HFFc6 (cell line): ENCODE measurements at places on chromosomes 13 and 19.
A peak's percentile ranks its signal among the peaks of the same experiment; 100 is the strongest.

- peaks cover 9% of the 10 kb centered on the region for H3K4me1 ChIP-seq
- peak within 1 kb of the TSS; percentile 100 for H3K4me3 ChIP-seq
- peak within 1 kb of the TSS; percentile 97 for H3K27ac ChIP-seq
- DNase-seq = no peak
These were observed at the start of gene ATP7B for GRCh38 chr13:52010890-52011631. Gene ATP7B, minus strand, starts transcription at chr13:52011450. Its CDS starts 113 bp downstream, at chr13:52011337.

DNA sequence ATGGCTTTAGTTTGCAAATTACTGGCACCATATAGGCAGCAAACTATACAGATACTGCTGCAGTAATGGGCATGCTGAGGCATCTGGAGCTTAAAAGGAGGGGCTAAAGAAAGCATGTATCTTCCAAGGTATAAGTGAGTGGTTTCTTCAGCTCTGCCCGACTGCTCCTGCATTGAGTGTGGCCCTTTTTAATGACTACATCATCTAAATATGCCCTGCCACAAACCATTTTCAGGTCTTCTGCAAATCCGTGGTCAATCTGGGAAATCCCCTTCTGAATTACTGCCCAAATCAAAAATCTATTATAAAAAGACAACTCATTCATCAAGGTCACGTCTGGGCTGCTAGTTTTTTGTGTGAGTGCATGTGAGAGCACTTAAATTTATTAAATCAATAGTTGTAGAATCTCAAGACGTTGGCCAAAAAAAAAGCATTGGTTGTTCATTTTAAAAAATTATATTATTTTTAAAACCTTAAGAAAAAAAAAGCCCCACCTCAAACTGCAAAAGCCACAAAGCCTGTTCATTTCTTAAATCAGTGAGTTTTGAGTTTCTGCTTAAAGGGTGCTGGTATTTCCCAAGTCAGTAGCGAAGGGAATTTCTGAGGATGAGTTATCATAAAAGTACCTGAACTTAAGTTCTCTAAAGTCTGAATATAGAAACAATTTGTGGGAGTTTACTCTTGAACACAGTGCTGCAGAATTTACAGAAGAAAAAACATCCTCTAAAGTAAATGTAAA, 16.3 kb downstream of the LCP1 start:
- H3K27ac ChIP-seq = no peak overlapping the region
- H3K36me3 ChIP-seq = no peaks in the 10 kb centered on the region
- no peak for DNase-seq
- H3K4me3 ChIP-seq = no peak overlapping the region
- H3K4me1 ChIP-seq = no peaks in the 10 kb centered on the region

GRCh38 chr13:75785130-75785529, 149.0 kb downstream of the LMO7 start:
- H3K27ac ChIP-seq = no peak overlapping the region; the same call in 1 of the 2 replicates
- peaks cover 5% of the 10 kb centered on the region for H3K4me1 ChIP-seq
- no peak overlapping the region for H3K4me3 ChIP-seq
- H3K36me3 ChIP-seq = peaks cover 42% of the 10 kb centered on the region
- H3K27me3 ChIP-seq = peaks cover 22% of the 10 kb centered on the region

- DNase-seq = no peak
- H3K4me1 ChIP-seq = no peaks in the 10 kb centered on the region; the same call in 1 of the 2 replicates
- peaks cover 6% of the 10 kb centered on the region; the same call in 1 of the 2 replicates for H3K36me3 ChIP-seq
- no peak overlapping the region for H3K4me3 ChIP-seq
These were observed 206.1 kb downstream of the SUCLA2 start for GRCh38 chr13:47794963-47795362.

DNA sequence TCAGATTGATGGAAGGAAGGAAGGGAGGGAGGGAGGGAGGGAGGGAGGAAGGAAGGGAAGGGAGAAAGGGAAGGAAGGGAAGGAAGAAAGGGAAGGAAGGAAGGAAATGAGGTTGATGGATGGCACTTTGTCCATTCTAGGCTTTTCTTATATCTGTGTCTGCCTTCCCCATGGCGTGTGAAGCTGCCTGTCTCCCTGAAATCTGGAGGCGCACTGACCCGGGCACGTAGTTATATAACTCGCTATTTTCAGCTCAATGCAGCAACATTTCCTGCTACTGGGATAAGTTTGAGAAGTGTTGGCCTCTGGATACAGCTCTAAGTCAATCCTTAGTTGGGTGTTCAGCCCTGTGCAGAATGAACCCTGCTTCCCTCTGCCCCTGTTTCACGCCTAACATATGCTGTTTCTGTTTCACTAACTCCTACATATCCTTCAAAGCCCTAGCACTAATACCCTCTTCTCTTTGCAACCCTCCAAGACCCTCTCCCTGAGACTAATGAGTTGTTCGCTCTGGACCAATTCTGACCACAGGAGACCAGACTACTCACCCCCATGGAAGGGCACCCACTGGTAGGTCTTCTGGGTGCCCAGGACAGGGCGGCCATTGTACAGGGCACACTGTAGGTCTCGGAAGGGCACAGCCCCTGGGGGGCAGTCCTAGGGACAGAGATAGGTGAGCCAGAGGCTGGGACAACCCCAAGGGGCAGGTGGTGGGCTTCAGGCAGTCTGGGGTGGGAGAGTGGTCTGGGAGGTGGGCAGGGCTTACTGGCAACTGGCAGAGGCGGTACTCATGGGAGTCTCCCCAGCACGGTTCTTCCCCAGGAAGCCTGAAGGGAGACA, 3.0 kb downstream of the ADAMTSL5 start:
- H3K4me3 ChIP-seq = no peak overlapping the region
- H3K4me1 ChIP-seq = peaks cover 5% of the 10 kb centered on the region; the same call in 1 of the 2 replicates
- DNase-seq = no peak
- H3K27ac ChIP-seq = no peak overlapping the region

GRCh38 chr13:85286081-85286480, 513.1 kb downstream of the SLITRK6 start:
- peaks cover 11% of the 10 kb centered on the region for H3K4me1 ChIP-seq
- H3K27ac ChIP-seq = no peak overlapping the region
- DNase-seq = no peak
- no peaks in the 10 kb centered on the region for H3K36me3 ChIP-seq

DNA sequence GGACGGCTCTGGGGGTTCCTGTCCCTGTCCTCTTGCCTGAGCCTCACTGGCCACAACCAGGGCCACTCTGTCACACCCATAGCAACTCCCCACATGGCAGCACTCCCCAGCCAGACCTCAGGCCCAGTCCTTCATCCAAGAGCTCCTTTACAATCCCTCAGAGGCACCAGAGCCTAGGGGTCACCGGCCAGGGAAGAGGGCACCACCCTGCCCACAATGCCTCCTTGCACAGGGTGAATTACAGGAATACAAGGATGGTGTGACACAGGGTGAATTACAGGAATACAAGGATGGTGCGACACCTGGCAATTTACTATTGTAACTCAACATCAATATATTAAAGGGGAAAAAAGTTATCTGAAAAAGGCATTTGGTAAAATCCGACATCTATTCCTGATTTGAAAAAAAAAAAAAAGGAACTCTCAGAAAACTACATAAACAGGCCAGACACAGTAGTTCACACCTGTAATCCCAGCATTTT, 16.5 kb downstream of the MIER2 start:
- H3K4me3 ChIP-seq = no peak overlapping the region
- no peaks in the 10 kb centered on the region; the same call in 1 of the 2 replicates for H3K27me3 ChIP-seq
- H3K4me1 ChIP-seq = no peaks in the 10 kb centered on the region
- H3K27ac ChIP-seq = no peak overlapping the region
- peaks cover 39% of the 10 kb centered on the region for H3K36me3 ChIP-seq

DNA sequence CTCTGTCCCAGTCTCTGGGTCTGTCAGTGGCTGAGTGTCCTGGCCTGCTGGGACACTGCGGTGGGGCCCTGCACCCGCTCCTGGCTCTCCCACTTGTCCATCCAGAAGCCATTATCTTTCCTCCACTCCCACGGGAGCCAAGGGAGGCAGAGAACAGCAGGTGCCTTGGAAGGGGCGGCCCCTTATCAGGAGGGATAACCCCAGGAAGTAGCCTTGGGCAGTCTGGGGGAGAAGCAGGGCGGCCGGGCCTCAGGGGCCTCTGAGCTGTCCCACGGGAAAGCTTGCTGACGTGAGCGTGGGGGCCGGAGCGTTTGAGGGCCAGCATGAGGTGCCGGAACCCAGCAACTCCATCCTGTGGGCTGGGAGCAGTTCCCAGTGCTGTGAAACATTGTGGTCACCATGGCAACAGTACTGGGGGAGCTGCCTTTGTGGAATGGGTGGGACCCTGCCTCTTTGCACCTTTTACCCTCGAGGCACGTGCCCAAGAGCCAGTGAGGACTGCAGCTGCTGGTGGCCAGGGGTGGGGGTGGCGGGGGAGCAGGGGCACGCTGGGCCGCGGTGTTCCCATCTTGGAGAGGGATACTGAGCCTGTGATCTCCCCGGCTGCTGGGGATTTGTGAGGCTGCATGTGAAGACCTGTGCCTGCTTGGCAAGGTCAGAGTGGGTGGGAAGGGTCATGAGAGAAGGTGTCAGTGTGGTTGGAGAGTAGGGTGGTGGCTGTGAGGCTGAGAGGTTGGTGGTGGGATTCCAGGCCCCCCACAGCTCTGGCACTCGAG, 20.9 kb downstream of the KLHL26 start:
- peaks cover 48% of the 10 kb centered on the region for H3K4me1 ChIP-seq
- H3K27ac ChIP-seq = peak overlapping the region; percentile 75
- no peaks in the 10 kb centered on the region for H3K36me3 ChIP-seq
- H3K4me3 ChIP-seq = no peak overlapping the region
- no peak for DNase-seq

DNA sequence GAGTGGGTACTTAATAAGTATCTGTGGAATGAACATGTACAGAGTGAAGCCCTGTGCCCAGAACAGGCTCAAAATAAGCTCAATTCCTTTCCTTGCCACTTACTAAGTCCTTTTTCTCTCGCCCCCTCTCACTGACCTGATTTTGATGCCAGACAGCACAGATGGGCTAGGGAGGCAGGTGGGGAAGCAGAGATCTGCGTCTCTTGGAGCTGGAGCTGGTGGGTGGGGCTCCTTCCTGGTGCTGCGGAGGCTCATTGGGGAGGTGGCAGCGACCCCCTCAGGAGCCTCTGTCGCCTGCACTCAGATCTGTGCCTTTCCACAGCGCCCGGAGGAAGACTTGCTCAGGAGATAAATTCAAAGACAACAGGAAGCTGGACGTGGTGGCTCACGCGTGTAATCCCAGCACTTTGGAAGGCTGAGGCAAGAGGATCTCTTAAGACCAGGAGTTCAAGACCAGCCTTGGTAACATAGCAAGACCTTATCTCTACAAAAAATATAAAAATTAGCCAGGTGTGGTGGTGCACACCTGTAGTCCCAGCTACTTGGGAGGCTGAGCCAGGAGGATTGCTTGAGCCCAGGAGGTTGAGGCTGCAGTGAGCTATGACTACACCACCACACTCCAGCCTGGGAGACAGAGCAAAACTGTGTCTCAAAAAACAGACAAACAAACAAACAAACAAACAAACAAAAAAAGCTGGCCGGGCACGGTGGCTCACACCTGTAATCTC, 14.6 kb downstream of the AKT2 start:
- no peaks in the 10 kb centered on the region for H3K36me3 ChIP-seq
- H3K4me3 ChIP-seq = no peak overlapping the region
- H3K27ac ChIP-seq = no peak overlapping the region
- peaks cover 11% of the 10 kb centered on the region; the same call in 1 of the 2 replicates for H3K4me1 ChIP-seq
- no peak for DNase-seq
- no peaks in the 10 kb centered on the region for H3K27me3 ChIP-seq

GRCh38 chr19:16595097-16595496, 22.9 kb upstream of the SLC35E1 start:
- no peak for DNase-seq
- no peaks in the 10 kb centered on the region for H3K36me3 ChIP-seq
- H3K27me3 ChIP-seq = peaks cover 1% of the 10 kb centered on the region; the same call in 1 of the 2 replicates
- peaks cover 20% of the 10 kb centered on the region for H3K4me1 ChIP-seq

- H3K27me3 ChIP-seq = peaks cover 5% of the 10 kb centered on the region
- no peak for DNase-seq
- no peak overlapping the region for H3K4me3 ChIP-seq
- H3K4me1 ChIP-seq = peaks cover 49% of the 10 kb centered on the region
- no peaks in the 10 kb centered on the region for H3K36me3 ChIP-seq
- peak overlapping the region; percentile 26; the same call in 1 of the 2 replicates for H3K27ac ChIP-seq
These were observed 14.7 kb downstream of the GADD45B start for GRCh38 chr19:2490659-2491058.

DNA sequence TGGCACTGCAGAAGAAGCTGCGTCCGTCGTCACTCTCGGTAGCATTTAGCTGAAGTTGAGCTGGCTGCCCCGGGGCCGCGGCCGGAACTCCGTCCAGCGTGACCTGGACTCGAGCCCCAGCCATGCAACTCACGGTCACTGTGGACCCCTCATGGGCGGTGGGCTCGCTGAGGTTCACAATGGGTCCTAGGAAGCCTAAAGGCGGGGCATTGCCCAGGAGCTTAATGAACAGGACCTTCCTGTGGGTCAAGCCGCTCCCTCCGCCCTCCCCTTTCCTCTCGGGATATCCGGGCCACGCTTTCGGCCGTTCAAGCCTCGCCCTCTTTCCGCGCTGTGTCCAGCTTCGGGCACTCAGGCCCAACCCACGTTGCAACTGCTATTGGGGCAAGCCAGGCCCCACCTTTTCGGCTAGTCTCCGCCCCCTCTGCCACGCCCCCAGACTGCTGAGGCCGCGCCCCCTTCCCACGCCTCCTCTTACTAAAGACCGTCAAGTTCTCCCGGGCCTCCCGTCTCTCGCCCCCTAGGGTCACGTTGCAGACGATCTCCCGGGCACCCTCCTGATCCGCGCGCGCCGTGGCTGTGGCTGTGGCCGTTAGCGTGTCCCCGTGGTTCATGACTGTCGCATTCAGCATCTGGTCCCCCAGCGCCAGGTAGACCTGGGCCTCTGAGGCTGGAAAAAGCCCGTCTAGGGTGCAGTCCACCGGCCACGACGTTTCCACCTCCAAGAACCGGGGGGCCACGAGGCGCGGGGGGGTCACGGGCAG, 1.4 kb upstream of the RAVER1 start:
- peak; percentile 96 for DNase-seq
- H3K36me3 ChIP-seq = peaks cover 15% of the 10 kb centered on the region; the same call in 1 of the 2 replicates
- H3K4me3 ChIP-seq = peak overlapping the region; percentile 99
- peaks cover 17% of the 10 kb centered on the region for H3K4me1 ChIP-seq
- H3K27ac ChIP-seq = peak overlapping the region; percentile 97

DNA sequence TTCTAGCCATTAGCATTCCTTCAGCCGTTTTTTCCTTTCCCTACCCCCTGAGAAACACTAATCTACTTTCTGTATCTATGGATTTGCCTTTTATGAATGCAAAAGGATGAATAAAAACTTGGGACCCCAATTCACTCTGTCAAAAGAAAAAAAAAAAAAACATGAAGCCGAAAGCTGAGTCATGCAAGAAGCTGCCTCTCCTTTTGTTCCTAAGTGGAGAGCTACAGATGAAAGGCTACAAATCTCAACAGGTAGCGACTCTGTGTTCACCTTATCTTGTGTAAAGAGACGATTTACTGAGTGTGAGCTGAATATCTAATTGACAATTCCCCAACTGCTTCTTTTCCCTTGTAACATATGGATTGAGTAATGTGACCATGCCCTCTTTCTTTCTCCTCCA, 1072.8 kb downstream of the UQCRFS1 start:
- no peak overlapping the region for H3K4me3 ChIP-seq
- no peak for DNase-seq
- no peak overlapping the region for H3K27ac ChIP-seq
- H3K36me3 ChIP-seq = no peaks in the 10 kb centered on the region; the same call in 1 of the 2 replicates
